ENCODE measurements at places on chromosomes 16 and 17. TPM values are rescaled to one million over a fixed set of nuclear protein-coding genes. Genes with fewer than 3 reads are reported as not detected.

DNA sequence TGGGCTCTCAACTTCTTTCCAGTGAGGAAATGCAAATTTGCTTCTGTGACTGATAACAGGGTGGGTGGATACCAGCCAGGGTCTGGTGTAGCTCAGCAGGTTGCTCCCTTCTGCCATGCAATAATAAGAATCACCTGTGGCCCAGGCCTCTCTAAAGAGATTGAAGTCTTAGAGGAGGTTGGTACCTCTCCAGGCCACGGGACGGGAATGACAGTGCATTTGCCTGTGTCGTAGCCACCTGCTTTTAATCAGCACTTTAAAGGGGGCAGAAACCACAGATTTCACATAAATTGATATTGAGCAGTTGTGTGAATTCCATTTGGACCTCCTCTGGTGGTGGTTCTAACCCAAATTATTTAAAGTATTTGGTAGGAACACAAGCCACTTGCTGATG, 246.9 kb downstream of the PRKCA start:
- no peak for DNase-seq

MYH2 gene
- total RNA-seq, result not detected

GRCh38 chr17:72416054-72416675, 295.3 kb downstream of the SOX9 start:
- DNase-seq, result peak; percentile 92

DNA sequence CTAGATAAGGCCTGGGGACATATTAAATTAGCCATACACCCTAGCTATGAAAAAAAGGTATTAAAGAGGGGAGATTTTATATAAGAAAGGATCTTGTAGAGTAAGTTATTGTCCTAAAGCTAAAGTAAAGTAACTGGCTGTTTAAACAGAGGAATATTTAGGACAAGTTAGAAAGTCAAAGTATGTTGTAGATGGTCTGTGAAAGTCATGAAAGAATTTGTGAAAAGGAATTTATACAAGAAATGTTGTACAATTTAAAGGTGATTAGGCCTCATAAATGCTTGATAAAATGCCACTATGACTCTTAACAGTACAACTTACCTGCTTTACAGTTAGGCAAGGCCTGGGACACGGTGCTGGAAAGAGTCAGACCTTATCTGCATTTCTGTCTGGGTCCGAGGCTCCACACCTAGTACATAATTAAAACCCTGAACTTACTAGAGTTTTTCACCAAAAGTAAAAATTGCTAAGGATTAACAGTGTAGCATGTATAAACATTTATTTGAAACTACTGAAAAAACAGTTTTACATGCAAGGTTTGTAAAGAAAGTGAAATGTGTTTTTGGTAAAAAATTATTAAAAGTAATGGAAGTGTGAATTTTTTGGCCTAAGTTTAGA, 445.3 kb upstream of the TOM1L1 start:
- DNase-seq, result no peak

- peak; percentile 98 for DNase-seq
These were observed 2.4 kb upstream of the PERCC1 start for GRCh38 chr16:1428511-1428910.

GRCh38 chr17:42266918-42267766, 9.0 kb downstream of the STAT5B start:
- DNase-seq, result peak; percentile 47

GRCh38 chr16:1674751-1675664, 3.1 kb upstream of the JPT2 start:
- peak; percentile 97 for DNase-seq

GRCh38 chr16:24018485-24018884, 182.7 kb downstream of the PRKCB start:
- DNase-seq, result no peak

DNA sequence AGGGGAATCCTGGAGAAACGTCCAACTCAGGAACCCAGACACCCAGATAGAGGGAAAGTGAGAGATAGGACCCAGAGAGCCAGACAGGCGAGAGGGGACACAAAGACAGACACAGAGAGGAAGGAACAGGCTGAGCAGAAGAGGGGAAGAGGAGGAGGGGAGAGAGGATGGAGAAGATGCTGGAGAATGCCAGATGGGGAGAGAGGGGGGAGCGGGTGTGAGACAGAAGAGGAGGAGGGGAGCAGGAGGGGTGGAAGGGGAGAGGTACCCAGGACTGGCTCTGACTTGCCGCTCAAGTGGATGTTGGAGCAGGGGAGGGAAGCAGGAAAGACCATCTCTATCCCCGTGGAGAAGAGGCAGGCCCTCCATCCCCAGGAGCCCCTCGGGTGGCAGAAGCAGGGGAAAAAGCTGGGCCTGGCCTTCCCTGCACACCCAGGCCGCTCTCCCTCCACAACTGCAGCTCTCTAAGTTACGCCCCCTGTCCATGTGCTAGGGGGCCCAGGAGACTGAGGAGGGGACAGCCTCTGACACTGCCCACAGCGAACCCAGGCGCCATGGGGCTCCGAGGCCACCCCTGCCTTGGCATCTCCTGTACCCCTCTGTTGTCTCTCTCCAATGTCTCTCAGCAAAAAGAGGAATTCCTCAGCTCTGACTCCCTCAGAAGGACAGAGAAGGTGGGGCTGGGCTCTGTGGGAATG, 4.8 kb downstream of the PPP1R9B start:
- peak; percentile 65 for DNase-seq

DNA sequence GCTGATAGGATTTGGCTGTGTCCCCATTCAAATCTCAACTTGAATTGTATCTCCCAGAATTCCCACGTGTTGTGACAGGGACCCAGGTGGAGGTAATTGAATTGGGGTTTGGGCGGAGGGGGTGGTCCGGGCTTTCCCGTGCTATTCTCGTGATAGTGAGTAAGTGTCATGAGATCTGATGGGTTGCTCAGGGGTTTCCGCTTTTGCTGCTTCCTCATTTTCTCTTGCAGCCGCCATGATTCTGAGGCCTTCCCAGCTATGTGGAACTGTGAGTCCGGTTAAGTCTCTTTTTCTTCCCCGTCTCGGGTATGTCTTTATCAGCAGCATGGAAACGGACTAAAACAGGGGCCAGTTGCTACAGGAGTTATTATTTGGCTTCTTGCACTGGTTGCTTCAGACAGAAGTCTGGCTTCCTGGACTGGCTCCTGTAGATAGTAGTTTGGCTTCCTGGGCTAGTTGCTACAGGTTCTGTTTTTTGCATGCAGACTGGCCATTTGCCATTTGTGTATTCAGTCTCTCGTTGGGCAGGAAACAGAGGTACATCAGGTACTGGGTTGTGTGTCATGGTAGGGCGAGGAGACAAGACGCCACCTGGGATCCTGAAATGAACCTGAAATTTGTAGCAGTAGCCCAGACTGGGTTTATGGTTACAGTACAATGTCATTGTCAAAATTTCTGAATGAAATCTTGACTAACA, 32.6 kb downstream of the CNTNAP4 start:
- DNase-seq, result peak; percentile 31

GRCh38 chr16:4338125-4338582, 13.0 kb downstream of the PAM16 start:
- DNase-seq, result no peak

GRCh38 chr17:59366773-59367656, 35.6 kb downstream of the YPEL2 start:
- DNase-seq, result peak; percentile 89

GRCh38 chr17:79655672-79656290, 44.9 kb upstream of the RBFOX3 start:
- DNase-seq, result no peak

DNA sequence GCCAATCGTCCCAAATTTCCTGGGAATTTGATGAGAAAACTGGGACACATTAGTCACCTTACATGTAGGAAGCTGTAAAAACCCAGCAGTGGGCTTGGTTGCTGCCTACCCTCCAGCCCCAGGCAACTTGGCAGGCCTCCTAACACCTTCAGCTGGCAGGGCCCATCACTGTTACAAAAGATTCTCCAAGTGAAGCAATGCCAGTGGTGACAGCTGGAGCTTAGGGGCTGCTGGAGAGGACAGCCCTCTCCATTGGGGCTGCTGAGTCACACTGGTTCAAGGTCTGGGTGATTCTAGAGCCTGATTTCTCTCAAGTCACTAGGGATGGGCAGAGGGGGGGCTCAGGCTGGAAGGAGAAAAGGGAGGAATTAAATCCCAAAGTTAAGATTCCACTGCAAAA, 180.6 kb downstream of the COPRS start:
- no peak for DNase-seq

DNA sequence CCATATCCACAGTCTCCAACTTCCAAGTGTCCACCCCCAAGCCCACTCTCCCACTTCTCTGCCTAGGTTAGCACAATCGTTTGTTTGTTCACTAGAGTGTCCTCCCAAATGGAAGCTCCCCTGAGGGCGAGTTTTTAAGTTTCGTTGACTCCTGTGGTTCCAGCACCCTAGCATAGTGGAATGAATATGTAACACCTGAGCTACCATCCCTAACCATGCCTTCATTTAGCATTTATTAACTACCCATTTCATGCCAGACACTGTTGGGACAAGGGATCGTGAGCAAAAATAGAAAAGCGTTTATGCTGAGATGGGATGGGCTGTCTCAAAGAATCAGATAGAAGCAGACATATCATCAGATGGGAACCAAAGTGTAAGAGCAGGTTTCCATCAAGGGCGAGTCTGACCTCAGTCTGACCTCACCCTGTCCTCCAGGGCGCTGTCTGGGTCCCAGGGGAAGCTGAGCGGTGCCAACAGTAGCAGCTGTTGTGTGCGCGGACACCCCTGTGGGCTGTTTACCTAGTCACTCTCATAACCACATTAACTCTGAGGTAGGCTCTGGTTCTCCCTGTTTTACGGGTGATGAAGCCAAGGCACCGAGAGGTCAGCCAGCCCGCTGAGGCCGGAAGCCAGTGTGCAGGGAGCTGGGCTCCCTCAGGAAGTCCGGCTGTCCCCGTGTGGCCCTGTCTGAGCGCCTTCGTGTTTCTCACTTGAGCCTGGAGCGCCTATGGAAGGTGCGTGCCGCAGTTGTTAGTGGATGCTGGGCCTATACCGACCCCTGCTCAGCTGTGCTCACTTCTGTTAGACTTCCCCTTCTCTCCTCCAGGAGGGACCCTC, 6.2 kb downstream of the CNP start:
- DNase-seq, result peak; percentile 91

DNA sequence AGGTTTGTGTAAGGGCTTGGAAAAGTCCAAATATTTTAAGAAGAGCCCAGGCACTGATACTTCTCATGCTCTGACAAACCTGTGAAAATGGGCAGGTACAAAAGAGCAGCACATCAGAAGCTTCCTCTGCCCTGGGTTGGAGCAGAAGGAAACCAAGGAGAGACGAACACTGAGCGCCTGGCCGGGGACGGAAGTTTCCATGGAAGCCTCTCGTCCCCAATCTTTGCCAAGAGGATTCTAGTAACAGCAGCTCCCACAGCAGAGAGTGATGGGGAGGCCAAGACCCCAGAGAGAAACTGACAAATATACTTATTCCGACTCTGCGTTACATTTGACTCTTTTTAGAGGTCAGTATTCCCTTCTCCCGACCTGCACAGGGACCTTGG, 268.5 kb downstream of the C16orf95 start:
- peak; percentile 23 for DNase-seq

DNA sequence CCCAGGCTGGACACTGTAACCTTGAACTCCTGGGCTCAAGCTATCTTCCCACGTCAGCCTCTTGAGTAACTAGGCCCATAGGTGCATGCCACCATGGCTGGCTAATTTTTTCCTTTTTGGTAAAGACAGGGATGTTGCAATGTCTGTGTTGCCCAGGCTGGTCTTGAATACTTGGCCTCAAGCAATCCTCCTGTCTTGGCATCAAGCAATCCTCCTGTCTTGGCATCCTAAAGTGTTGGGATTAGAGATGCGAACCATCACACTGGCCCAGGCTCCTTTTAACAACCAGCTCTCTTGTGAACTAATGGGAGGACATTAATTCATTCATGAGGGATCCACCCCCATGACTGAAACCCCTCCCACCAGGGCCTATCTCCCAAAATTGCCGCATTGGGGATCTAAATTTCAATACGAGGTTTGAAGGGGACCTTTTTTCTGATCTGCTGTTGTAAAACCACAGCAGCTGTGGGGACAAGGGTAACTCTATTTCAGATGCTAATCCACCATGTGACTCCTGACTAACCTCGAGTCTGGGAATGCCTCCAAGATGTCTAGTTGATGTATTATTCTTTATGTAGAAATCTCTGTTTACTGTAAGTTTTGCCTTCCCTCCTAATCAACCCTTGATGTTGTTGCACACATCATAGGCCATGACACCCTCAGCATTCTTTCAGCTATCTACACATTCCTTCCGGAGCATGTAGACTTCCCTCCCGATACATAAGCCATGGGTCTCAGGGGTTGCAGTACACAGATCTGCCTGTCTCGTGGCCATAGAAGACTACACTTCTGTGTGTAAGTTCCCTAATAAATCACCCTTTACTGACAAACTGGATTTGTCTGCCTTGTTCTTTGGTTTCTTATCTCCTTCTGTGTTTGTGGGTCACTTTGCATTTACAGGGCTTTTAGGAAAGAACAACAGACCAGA, 37.6 kb downstream of the RNF112 start:
- DNase-seq, result peak; percentile 96

DNA sequence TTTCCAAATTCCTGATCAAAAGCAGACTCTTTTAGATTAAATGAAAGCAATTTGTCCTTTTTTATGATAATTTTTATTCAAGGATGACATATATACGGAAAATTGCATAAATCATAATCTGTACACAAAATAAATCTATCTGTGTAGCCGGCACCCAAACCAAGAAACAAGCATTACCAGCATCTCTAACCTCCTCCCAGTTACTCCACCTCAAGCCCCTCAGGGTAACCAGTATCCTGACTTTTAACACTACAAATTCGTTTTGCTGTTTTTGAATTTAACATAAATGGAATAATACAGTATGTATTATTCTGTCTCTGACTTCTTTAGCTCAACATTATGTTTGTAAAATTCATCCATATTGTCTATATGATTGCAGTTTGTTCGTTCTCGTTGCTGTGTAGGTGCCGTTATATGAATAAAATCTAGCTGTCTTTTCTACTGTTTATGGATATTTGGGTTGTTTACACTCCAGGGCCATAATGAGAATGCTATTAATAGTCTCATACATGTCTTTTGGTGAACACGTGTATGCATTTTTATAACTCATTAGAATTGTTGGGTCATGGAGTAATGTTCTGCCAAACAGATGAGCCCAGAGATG, 1.0 kb downstream of the TEKT1 start:
- DNase-seq, result peak; percentile 29

COPZ2 gene
- total RNA-seq, result 121 TPM

GRCh38 chr17:34218748-34219147, 36.3 kb upstream of the CCL2 start:
- no peak for DNase-seq
